Cortex of kidney (tissue), 1 donor: ENCODE measurements at places on chromosomes 1 and 21.

DNA sequence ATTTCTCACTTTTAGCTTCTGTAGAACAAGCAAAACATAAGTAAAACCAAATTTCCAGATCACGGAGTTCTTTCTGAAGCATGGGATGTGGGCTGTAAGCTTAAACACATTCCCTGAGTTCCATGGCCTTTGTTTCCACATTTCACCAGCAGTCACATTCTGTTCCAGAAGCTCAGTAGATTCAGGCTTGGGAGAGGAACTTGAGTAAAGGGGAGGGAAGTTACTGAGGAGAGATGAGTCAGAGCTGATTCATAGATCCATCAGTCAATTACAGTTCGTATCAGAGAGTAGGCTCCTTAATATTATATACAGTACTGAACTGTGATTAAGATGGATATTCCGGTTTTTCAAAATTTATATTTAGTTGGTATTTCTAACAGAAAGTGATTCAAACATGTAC lies 614.3 kb downstream of the NCAM2 start:
- DNase-seq, result no peak

DNA sequence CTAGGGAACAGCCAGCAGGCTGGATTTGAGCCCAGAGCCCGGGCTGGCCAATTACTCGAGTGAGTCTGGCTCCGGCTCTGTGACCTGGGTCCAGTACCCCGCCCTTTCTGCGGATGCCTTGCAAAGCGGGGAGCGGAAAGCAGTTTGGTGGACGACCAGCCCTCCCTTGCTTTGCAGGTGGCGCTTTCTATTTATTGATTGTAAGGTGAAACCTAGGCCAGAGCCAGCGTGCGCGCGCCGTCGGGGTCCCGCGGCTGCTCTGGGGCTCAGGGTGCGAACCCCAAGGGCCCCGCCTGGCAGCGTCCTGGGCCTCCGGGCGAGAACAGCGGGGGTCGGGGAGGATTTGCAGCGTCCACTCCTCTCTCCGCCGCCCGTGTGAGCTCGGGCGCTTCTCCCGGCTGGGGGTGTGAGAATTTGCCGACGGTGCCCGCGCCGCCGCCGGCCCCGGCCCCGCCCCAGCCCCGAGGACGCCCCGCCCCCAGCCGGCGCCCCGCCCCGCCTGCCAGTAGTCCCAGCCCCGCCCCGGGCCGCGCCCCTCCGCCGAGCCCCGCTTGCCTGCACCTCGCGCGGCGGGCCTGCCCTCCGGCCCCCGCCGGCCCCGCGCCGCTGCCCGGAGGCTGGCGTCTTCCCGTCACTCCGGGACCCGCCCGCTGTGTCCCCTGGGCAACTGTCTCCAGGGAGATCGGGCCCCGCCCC lies 37.6 kb downstream of the PIK3CD start:
- DNase-seq, result no peak

- no peak for DNase-seq
Measured at GRCh38 chr1:18542351-18542750, 61.6 kb downstream of the KLHDC7A start.

DNA sequence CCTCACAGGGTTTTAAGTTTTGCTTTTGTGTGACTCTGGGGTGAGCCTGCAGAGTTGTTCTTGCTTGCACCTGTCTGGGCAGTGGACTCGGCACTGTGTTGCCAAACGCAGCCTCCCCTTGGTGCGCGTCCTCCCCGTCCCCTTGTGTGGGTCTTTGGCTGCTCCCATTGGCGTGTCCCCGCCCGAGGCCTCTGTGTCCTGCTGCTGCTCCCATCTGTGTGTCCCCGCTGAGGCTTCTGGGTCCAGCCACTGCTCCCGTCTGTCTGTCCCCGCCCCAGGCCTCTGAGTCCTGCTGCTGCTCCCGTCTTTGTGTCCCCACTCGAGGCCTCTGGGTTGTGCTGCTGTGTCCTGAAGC lies 62.8 kb downstream of the PCNT start:
- no peak for DNase-seq

GRCh38 chr1:244241438-244241837 lies 190.4 kb downstream of the ZBTB18 start:
- no peak for DNase-seq

DNA sequence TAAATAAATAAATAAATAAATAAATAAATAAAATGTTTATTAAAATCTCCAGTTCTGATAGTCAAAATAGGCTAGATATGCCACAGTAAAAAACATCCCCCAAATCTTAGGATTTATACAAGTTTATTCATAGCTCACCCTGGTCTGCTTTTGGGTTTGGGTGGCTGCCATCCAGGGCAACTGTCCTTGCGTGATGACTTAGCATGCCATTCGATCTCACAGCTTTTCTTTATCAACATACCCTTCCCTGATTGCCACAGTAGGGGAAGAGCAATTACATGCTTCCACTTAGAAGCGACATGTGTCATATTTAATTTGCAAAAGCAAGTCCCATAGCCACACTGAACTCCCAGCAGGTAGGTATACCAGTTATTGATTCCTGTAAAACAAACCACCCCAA lies 52.7 kb downstream of the TEX35 start:
- no peak for DNase-seq

- no peak for DNase-seq
Measured at GRCh38 chr1:119773711-119774241, 5.1 kb upstream of the HMGCS2 start.

- no peak for DNase-seq
Measured at GRCh38 chr1:203528976-203529835, 35.3 kb downstream of the OPTC start.

GRCh38 chr1:202184750-202185460 lies 8.7 kb upstream of the LGR6 start:
- DNase-seq, result no peak

GRCh38 chr1:82269431-82269830 lies 468.7 kb downstream of the ADGRL2 start:
- no peak for DNase-seq

GRCh38 chr1:191641420-191642260 lies 516.6 kb upstream of the RGS18 start:
- DNase-seq, result no peak

DNA sequence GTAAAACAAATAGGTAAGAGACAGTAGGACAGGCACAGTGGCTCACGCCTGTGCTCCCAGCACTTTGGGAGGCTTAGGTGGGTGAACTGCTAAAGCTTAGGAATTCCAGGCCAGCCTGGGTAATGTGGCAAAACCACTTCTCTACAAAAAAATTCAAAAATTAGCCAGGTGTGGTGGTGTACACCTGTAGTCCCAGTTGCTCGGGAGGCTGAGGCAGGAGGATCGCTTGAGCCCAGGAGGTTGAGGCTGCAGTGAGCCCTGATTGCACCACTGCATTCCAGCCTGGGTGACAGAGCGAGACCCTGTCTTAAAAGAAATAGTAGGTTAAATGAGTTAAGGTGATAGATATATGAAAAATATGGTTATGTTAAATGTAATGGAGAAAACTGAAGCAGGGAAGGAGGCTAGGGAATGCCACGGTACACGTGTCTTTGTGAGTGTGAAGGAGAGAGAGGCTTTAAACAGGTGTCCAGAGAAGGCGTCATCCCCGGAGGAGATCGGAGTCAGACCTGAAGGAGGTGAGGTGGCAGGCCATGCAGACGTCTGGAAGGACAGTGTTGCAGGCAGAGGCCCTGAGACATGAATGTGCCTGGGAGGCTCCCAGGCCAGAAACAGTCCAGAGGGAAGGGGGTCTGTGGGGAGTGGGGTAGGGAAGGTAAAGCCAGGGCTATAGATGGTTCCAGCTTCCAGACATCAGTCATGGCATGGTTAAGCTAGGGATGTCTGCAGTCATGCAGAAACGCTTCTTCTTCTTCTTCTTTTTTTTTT lies 7.2 kb upstream of the RIPPLY3 start:
- DNase-seq, result no peak

- no peak for DNase-seq
Measured at GRCh38 chr1:218349348-218350034, 4.4 kb downstream of the TGFB2 start.

GRCh38 chr21:32214654-32215305 lies 64.1 kb downstream of the MIS18A start:
- DNase-seq, result no peak
